ENCODE measurements at places on chromosomes 5 and 9.

- DNase-seq: no peak
Measured at GRCh38 chr5:72166070-72166979, 59.0 kb downstream of the MAP1B start.

DNA sequence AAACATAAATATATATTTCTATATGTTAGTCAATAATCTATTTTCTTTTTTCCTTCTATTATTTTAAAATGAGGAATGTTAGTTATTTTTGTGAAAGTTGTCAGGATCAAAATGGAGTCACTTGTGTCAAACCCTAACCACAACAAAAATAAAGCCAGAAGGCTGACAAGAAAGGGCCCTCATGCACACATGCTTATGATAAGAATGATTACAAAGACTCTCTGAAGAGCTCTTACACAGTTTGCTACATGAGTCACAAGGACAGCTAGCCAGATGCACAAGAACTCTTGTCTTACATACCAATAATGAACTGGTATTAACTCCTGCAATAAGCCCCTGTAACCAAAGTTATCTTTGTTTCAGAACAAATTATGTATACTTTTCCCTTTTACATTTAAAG is 64.7 kb downstream of the GGTA1 start:
- DNase-seq: no peak

GRCh38 chr5:127942246-127943060 is 141.1 kb upstream of the SLC12A2 start:
- no peak for DNase-seq

- DNase-seq: no peak
Measured at GRCh38 chr5:67693956-67694809, 497.6 kb upstream of the CD180 start.

DNA sequence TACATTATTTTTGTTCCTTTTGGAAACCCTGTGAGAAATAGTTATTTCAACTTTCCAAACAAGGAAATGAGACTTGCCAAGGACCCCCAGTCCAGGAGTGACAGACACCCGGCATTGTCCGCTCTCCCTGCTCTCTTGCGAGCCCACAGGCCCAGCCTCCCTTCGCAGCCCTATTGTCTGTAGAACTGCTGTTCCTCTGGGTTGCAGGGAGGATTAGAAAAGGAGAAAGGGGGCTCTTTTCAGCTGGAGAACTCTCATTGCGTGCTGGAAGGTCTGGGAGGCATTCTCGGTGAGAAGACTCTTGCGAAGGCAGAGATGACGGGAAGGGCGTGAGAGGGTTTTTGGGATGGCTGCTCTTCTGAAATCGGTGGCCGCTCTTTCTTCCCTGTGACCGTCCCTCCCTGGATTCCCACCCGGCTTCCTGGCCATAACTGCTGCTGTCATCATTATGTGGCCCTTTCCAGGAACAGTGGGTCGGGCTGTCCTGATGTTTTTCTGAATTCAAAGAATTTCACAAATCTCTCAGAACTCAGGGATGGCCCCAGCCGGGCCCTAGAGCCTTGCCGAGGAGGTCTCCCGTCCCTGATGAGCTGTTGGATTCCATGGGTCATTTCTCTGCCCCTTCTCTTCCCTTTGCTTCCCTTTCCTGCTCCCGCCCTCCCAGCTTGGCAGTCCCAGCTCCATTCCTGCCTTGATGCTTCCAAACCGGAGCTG is 29.8 kb downstream of the STC2 start:
- DNase-seq: no peak

DNA sequence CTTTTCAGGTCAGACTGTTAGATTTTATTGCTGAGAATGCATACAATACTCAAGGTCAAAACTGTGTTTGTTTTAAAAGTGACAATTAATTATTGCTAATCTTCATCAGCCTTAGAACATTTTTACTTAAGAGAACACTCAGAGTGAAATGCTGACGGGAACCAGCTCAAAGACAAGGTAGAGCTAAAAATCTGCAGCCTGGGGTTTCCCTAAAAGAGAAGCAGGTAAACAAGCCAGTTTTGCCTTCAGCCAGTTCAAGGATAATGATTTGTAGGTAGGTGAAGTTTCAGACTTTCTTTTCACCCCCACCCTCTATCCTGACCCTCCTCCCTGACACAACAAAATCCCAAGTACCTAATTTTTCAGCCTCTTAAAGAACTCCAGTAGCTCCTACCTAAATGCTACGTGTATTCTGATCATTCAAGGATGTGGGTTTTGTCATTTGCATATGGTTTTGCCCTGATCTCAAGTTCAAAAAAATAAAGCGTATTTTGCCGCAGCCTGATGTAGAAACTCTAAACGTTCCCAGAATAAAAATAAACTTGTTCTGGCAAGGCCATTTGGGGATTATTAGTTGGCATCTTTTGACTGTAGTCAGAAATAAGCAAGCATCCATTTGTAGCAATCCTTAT is 407.2 kb downstream of the EFNA5 start:
- DNase-seq: no peak

GRCh38 chr9:137218754-137219271 is 3.2 kb downstream of the RNF208 start:
- no peak for DNase-seq

DNA sequence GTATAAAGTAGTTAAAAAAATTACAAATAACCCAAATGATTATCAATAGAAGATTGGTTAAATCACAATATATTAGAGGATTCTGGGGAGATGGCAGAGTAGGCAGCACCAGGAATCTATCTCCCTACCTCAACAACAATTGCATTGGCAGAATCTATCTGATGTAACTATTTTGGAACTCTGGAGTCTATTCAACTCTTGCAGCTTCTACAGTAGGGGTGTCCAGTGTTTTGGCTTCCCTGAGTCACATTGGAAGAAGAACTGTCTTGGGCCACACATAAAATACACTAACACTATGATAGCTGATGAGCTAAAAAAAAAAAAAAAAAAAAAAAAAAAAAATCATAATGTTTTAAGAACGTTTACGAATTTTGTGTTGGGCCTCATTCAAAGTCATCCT is 29.2 kb upstream of the ECM2 start:
- no peak for DNase-seq

GRCh38 chr9:129351642-129352145 is 173.6 kb upstream of the IER5L start:
- no peak for DNase-seq

DNA sequence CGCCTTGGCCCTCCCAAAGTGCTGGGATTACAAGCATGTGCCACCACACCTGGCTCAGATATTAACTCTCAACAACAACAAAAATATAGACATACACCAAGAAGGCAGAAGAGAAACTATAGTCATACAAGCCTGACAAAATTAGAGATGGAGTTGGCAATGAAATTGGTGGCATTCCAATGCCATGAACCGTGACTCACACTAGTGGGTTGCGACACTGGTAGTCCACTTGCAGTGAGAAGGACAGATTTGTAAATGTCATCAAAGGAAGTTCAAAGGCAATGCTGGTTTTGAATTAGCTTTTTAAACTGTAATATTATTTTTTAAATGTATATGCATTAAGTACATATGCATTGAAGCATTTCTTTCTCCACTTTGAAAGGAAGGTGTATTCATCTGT is 8.5 kb upstream of the DNAJC25 start:
- DNase-seq: no peak

- DNase-seq: no peak
Measured at GRCh38 chr5:118653872-118654271, 334.5 kb downstream of the DTWD2 start.

GRCh38 chr9:123418506-123418905 is 62.5 kb downstream of the CRB2 start:
- no peak for DNase-seq

- no peak for DNase-seq
Measured at GRCh38 chr5:154816891-154817492, 33.4 kb downstream of the FAXDC2 start.

DNA sequence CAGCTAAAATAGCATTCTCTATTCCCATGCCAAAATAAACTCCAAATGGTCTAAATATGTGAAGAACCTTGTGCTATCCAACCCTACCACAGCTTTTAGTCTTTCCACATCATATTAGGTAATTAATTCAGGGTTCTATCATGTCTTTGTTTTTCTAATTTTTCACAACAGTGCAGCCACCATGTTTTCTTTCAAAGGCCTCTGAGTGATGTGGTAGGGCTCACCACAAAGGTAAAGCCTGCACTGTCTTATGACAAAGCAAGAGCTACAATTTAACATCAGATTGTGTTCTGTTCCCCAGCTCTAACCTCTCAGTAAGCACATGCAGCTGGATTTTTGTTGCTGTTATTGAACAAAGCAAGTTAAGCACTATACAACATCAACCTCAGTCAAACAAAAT is 52.4 kb downstream of the MEF2C start:
- DNase-seq: no peak

- DNase-seq: no peak
Measured at GRCh38 chr5:96324708-96325107, 108.3 kb downstream of the PCSK1 start.

DNA sequence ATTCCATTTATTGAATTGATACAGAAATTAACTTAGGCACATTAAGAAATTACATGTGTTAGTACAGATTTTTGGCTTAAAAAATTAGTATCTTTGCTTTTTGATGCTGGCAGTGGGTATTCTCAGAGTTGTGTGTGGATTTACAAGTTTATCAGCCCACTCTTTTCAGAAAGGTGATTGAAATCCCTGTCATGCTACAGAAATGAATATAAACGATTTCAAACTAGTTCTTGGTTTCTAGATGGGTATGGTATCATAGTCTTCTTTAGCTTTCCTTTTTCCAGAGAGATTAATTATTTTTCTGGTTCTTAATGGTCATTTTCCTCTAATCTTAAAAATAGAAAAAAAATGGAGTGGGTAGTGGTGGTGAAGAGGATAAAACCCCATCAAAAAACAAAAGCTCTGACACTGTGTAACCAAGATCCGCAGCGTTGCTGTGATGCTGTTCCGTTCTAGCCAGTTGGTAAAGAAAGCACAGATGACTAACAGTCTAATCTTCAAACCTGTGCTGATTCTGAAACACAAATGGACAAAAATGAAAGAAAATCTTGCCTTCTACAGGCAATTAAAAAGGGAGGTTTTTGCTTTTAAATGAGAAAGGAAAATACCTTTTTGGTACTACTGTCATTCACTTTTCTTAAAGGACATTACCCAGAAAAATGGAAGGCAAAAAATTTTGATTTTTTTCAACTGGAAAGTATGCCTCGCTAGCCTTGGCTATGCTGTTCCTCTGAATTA is 5.2 kb downstream of the LRRTM2 start:
- no peak for DNase-seq

DNA sequence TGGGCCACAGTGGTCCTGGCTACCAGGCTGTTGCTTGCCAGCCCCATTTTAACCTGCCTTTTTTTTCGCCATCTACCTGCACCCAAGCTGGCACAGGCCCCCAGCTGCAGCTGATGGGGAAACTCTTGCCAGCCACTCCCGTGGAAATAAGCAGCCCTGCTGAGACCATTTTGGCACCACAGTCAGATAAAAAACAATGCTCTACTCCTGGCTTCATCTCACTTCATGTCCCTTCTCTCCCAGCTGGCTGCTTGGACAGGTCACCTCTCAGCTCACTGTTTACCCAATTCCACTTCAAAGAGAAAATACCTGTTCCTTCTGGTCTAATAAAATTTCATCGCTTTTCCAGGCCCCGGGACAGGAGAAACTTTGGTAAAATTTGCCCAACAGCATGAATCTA is 322.6 kb upstream of the SLC30A5 start:
- DNase-seq: no peak

GRCh38 chr5:143032581-143032836 is 262.3 kb downstream of the ARHGAP26 start:
- no peak for DNase-seq

GRCh38 chr5:55411876-55412275 is 104.1 kb downstream of the MTREX start:
- no peak for DNase-seq

DNA sequence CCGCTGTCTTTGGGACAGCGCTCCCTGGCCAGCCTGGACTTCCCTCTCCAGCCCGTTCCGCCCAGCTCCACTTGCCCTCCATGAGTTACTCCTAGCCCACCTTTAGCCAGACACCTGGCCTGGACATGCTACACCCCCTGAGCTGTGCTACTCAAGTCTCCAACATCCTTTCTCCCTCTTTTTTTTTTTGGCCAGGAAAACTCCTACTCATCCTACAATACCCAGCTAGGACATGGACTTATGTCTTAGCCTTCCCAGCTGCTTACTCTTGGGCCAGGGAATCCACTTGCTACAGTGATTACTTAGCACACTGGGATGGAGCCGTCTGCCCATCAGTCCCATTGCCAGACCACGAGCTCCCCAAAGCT is 92.7 kb upstream of the PHYKPL start:
- no peak for DNase-seq

DNA sequence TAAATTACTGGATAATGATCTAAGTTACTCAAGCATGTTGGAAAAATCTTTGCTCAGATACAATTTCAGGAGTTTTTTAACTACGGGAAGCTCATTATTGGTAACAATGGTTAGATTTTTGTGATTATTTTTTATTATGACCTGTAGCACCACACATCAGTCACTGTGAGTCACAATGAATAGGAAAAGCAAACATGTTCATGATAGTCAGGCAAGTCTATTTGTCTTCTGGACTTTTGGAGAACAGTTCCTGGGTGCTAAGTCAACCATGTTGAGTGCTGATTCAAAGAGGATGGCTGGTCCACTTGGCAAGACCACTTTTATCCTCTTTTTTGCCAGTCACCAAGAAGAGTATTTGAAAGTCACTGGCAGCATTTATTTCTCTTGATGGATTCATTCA is 403.2 kb downstream of the KIF4B start:
- no peak for DNase-seq

- DNase-seq: no peak
Measured at GRCh38 chr5:96455789-96456188, 22.7 kb upstream of the PCSK1 start.

GRCh38 chr5:113634957-113635356 is 121.5 kb downstream of the YTHDC2 start:
- no peak for DNase-seq

DNA sequence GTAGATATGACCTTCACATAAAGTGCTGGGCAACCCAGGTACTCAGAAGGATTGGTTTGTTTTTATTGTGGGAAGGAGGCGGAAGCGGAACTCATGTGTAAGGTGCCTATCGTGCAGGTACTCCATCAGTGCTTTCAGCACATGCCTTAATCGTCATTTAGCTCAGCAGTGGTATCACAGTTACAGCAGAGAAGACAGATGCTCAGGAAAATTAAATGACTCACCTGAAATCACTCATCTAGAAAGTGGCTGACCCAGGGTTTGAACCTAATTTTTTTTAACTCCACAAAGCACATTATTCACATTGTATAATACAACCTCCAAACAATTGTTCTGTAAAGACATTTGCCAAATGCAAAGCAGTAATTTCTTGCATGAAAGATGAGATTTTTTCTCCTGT is 2.2 kb downstream of the C5orf46 start:
- no peak for DNase-seq

DNA sequence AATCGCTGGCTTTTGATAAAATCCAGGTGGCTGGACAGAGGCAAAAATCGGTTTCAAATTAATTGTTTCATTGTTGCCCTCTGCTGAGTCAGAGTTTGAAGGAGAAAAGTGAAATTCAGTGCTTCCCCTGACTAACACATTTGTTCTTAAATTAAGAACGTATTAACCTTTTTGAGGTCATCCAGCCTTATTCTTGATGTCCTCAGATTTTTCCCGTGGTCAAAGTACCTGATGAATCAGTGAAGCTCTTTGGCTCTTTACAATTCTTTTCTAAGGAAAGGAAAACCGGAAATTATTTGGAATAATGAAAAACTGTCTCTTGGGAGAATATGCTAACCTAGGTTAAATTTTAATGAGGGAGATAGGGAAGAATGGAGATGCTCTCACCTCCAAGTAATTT is 21.6 kb downstream of the OSMR start:
- no peak for DNase-seq

Measured in stimulated activated CD4-positive, alpha-beta T cell treated with anti-CD3 and anti-CD28 coated beads, TNF-alpha, amount 100 ng/mL, for 1 hour (primary cell).